CMK (cell line): ENCODE measurements at places on chromosomes 12 and 14.

DNA sequence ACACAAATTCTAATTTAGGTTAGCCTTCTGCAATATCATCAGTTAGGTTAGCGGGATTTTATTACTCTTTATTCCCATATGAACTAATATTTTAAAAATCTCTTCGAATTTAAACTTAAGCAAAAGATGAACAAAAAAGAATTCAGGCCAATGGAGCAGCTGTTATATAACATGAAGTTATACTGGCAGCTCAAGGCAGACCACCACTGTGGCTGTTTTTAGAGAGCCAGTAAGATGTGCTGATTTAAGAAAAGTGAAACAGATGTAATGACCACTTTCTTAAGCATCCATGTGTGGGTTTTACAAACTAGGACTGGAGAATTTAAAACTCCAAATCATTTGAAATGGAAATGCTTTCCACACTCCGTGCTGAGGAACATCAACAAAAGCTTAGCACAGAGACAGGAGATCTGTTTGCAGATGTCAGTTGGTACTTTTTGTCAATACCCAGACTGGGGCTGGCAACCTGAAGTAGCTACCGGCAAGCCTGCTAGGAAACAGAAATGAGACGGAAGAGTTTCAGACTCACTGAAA lies 164.9 kb downstream of the TTC7B start:
- DNase-seq = no peak

DNA sequence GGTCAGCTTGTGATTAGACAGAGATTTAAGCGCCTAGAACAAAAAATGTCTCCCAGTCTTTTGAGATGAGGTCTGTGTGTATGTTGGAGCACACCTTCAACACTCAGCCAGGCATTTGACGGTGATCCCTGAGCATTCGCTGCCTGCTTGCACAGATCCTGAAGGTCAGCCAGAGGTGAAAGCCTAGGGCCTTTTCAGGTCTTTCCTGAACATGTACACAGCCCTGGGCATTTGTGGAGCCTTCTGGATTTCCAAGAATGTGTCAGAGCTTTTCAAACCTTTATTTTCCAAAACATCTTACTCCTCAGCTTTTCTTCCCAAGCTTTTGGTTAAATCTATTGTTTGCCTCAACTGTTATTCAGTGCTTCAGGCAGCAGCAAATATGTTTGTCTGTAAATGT lies 59.1 kb upstream of the AMN start:
- DNase-seq = no peak

DNA sequence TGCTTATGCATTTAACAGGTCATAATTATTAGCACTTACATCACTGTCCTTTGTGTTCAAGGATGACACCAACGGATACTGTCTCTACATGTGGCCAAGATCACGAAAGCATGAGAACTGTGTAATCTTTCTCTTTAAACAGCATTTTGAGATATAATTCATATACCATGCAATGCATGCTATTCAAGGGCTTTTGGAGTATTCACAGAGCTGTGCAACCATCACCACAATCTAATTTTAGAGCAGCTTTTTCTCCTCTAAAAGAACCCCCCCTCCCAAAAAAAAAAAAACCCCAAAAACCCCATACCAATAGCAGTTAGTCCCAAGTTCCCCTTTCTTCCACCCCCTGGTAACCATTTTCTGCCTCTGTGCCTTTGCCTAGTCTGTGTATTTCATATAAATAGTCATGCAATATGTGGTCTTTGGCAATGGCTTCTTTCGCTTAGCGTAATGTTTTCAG lies 60.6 kb downstream of the SPRING1 start:
- no peak for DNase-seq

- DNase-seq = peak; percentile 63
These were observed 1.2 kb upstream of the CPNE8 start for GRCh38 chr12:38906482-38907200.
